Iris pigment epithelial cell (primary cell): ENCODE measurements at places on chromosomes 11 and 22.

DNA sequence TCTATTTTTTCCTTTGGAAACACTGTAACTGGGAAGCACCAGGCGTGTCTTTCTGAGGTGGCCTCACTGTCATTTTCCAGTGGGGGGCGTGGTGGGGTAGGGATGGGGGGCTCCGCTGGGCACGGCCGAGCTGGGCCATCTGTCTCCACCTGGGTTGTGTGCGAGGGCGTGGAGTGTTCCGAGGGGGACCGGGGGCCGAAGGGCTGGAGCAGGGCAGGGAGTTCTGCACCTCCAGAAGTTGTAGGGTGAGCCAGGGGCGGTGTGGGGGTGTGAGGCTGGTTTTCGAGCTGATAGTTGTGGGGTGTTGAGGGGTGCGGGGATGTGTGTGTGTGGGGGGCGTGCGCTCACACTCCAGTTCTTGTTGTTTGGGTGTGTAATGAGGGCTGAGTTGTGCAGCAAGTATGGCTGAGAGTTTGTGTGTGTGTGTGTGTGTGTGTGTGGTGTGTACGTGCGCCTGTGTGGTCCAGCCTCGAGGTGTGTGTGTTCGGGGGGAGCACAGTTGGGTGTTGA lies 10.8 kb downstream of the YPEL4 start:
- DNase-seq, result no peak

DNA sequence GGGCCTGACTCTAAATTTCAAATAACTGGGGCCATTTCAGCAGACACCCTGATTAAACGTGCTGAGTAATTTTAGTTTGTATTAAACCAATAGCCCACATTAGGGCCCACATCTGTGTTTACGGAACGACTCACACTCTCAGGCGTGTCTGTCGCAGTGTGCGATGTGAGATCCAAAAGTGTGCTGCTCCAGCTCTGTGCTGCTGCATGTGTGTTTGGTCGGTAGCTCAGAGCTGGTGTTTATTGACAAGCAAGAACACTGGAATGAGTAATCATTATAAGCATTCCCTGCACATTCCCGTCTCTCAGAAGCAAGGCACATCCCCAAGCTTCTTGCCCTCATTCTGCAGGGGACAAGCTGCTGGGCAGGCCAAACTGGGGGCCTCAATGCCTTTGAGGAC lies 7.8 kb downstream of the OPCML start:
- no peak for DNase-seq

DNA sequence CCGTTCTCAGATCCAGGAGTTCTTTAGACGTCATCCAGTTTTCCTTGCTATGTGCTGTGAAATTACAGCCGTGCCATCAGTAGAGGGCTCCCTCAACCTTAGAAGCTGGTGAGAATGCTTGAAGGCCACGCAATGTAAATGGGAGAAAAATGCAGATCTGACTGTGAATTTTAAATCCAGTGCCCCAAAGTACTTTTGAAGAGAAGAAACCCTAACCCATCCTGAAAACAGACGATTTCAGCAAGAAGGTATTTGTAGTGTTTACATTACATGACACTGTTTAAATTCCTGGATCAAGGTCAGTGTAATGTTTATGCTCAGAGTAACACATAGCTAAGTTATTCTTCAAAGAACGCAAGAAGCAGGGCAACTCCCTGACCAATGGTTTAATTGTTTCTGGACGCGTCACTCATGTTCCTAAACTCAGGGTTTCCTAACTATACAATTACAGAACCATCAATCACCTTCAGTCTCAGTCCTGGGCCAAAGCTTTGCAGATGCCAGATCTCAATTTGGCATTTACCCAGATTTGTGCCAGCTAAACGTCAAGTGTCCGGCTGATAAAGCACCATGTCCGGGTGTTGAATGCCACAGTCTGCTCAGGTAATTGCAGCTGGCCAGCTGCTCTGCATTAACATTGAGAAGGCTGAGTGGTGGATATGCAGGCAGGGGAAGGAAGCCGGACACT lies 38.2 kb downstream of the ADAMTS8 start:
- peak; percentile 94 for DNase-seq

DNA sequence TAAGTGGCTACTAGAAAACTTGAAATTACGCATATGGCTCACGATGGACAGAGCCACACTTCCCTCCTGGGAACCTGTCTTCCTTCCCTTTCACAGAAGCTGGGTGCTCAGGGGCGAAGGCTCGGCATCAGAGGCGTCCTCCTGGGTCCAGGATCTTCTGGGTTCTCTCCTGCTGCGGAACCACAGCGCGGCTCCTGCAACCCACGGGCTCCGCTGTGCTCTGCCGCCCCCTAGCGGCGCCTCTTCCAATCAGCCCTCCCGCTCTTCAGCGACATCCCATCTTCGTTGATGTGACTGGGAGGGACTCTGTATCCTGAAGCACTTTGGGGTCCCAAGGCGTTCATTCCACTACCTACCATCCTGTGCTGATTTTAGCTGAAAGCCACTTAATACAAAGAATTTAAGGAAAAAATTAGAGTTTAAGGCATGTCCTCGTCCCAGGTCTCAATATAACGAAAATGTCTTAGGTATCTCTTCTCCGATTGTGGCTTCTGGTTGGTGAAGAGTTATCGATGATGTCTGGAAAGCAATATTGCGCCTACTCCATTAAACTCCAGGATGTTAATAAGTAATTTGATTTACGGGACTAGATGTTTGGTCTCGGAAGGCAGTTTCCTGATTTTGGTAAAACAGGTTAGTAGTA lies 14.8 kb upstream of the RPS3 start:
- DNase-seq, result peak; percentile 47

GRCh38 chr11:11935536-11935935 lies 72.9 kb downstream of the DKK3 start:
- no peak for DNase-seq

- DNase-seq, result no peak
These were observed 14.9 kb downstream of the TMEM258 start for GRCh38 chr11:61777234-61778090.

- DNase-seq, result peak; percentile 35
These were observed 69.1 kb downstream of the FCHSD2 start for GRCh38 chr11:73072935-73073481.

DNA sequence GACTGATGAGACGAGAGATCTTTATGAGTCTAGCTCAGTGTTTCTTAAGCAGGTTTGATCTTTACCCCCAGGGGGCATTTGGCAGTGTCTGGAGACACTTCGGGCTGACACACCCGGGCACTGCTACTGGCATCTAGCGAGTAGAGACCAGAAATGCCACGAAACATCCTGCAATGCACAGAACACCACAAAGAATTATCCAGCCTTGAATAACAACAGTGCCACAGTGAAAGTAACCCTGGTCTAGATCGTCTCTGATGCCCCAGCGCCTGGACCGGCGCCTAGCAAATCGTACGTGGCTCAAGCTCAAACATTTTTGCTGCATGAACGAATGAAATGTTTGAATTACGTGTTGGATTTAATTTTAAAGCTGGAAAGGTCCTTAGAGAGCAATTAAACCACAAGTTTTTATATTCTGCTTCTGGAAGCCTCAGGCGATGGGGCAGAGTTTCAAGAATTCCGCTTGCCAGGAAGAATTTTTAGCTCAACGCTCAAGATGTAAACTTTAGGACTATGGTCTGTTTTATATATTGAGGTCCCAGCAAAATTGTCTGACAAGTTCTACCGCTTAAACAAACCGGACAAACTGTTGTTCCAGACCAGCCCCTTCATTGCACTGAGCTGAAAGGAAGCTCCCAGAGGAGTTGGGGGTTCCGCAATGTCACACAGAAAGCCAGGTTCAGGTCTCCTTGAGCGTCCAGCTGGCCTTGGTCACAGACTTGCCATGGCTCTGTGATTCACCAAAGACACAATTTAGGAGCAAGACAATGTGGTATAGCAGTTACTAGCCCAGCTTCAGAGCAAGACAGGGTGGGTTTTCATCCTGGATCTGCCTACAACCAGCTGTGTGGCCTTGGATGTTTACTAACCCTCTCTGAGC lies 44.2 kb upstream of the SMTN start:
- DNase-seq, result peak; percentile 47

DNA sequence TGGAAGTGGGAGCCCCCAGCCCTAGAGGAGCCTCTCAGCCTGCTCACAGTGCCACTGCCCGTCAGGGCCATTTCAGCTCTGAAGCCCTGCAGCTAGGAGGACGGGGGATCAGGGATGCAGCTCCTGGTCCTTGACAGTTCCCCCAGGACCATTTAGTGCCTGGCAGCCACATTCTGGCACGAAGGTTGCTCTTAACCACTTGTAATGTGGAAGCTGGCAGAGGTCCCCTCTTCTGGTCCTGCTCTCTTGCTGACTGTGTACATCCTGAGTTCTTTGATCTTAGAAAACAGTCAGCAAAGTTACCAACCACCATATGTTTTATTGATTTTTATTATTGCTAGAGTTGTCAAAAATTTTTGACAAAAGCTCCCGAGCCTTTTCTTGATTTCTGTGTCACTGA lies 44.2 kb downstream of the CABIN1 start:
- no peak for DNase-seq

- peak; percentile 52 for DNase-seq
These were observed 43.8 kb downstream of the KCNQ1OT1 start for GRCh38 chr11:2655834-2656622.

GRCh38 chr11:67351275-67352005 lies 1.9 kb downstream of the POLD4 start:
- DNase-seq, result peak; percentile 74

GRCh38 chr22:32800158-32800882 lies 1.2 kb upstream of the TIMP3 start:
- no peak for DNase-seq

- peak; percentile 73 for DNase-seq
These were observed 49.0 kb upstream of the CYP2D6 start for GRCh38 chr22:42179616-42180015.

DNA sequence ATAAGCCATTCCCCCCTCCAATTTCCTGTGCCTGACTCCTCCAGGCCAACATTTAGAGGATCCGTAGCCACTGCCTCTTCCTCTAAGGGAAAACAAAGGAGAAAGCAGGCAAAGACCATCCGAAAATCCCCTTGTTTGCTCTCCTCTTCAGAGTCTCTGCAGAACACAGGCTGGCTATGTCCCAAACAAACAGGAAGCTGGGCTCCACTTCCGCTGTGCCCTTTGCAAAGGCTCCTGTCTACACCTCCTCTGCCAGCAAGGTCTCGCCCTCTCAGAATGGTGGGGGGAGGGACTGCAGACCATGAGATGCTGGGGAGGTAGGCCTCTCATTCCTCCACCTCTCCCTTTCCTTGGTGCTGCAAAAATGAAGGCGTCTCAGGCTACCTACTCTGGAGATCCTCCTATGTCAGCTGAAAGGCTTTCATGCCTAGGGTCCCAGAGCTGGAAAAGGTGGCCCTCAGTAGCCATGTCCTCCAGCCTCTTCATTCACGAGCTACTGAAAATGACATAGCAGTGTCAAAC lies 596.2 kb downstream of the BUD13 start:
- no peak for DNase-seq

DNA sequence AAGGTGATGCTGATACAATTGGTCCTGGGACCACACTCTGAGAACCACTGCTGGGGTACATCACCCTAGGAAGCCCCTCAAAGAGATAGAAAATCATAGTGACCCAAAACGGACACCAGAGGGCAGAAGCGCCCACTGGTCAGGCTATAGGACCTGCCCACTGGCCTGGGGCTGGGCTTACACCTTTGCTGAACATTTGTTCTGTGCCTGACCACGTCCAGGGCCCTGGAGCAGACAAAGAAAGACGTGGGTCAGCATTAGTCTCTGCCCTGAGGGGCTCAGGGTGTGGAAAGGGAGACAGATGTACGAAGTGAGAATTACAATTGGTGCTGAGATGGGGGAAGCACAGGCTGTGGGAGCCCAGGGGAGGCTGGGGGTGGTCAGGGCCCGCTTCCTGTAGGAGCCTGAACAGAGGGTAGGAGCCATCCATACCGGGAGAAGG lies 14.4 kb upstream of the SERPINH1 start:
- peak; percentile 52 for DNase-seq

- DNase-seq, result peak; percentile 12
These were observed 191.0 kb upstream of the LARGE1 start for GRCh38 chr22:34111210-34111824.

DNA sequence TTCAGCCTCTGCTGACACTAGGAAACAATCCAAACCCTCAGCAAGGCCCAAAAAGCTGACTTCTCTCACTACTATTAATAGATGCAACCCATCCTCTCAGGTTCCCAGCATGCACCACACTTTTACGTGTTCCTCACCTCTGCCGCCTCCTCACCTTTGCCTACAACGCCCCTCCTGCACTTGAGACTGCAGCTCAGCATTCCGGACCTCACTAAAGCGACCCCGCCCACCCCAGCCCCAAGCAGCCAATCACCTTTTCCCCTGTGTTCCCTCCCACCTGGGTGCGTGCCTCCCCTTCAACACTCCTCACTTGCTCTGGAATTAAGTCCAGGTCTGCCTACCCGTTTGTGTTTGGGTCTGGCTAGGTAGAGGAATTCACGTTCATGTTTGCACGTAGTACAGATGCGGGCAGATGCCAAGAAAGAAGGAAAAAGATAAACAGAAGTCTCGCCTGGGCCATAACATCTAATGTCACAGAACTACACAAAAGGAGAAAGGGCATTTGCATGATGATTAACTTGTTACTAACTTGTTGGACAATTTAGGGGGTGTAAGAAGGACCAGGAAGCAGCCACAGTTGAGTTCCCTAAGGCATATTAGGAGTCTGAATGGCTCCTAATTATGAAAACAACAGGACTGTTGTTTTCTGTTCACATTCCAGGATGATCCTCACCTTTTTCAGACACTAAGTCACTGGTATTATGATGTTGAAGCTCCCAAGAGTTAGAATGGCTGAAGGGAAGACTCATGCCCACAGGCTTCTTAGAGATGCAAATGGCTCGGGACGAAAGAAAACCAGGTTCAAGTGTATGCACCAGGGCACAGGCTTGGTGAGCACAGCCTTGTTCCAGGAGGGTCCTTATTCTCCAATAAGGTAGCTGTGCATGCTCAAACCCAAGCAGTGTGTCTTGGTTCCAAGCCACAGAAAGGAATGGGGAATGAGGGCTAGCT lies 102.2 kb downstream of the MICAL3 start:
- DNase-seq, result no peak

GRCh38 chr11:104934594-104934993 lies 33.8 kb downstream of the CASP4 start:
- no peak for DNase-seq

- no peak for DNase-seq
These were observed 151.1 kb downstream of the CTTN start for GRCh38 chr11:70549386-70549785.

- DNase-seq, result no peak
These were observed 91.5 kb downstream of the MN1 start for GRCh38 chr22:27709919-27710675.

- DNase-seq, result peak; percentile 72
These were observed 3.2 kb upstream of the CSDC2 start for GRCh38 chr22:41557401-41558240.

DNA sequence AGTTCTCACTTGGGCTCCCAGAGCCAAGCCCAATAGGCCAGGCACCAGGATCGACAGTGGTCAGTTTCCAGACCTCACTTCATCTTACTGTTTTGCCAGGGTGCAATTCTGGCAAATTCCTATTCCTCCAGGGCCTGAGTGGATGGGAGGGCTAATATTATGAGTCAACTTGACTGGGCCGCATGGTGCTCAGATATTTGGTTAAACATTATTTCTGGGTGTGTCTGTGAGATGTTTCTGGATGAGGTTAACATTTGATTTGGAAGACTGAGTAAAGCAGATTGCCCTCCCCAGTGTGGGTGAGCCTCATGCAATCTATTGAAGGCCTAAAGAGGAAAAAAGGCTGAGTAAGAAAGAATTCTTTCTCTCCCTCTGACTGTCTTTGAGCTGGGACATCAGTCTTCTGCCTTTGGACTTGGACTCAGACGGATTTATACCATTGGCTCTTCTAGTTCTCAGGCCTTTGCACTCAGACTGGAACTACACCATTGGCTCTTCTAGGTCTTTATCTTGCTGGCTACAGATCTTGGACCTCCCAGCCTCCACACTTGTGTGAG lies 132.9 kb upstream of the ZBED5 start:
- no peak for DNase-seq
